Right lobe of liver (tissue), 6 donors: ENCODE measurements at places on chromosomes 1 and 21. TPM values are rescaled to one million over a fixed set of nuclear protein-coding genes. Genes with fewer than 3 reads are reported as not detected.

DNA sequence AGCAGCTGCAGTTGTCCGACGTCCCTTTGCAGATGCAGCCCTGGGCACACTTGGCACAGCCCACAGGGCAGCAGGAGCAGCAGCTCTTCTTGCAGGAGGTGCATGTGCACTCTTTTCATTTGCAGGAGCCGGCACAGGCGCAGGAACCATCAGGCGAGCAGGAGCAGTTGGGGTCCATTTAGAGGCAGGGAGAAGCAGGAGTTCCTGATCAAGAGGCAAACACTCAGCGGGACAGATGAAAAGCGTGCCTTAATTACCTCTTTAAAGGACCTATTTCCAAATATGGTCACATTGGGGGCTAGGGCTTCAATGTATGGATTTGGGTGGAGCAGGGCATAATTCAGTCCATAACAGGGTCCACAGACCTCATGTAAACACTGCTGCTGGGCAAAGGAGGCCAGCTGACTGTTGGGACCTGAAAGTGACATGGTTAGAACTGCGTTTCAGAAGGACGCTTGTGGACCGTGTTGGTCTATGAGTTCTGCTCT is 4.3 kb upstream of the CPLANE2 start:
- no peak for DNase-seq

- no peak for DNase-seq
These were observed 213.4 kb downstream of the ST6GALNAC3 start for GRCh38 chr1:76287917-76288316.

Gene OR2M3
- total RNA-seq: not detected

Gene ZNF695
- not detected for total RNA-seq

Gene RXFP4
- not detected for total RNA-seq
